Eye (tissue), 1 donor: ENCODE measurements at places on chromosomes 2 and 18.

- no peak for DNase-seq
These were observed 47.5 kb downstream of the ZC3H6 start for GRCh38 chr2:112322919-112323318.

DNA sequence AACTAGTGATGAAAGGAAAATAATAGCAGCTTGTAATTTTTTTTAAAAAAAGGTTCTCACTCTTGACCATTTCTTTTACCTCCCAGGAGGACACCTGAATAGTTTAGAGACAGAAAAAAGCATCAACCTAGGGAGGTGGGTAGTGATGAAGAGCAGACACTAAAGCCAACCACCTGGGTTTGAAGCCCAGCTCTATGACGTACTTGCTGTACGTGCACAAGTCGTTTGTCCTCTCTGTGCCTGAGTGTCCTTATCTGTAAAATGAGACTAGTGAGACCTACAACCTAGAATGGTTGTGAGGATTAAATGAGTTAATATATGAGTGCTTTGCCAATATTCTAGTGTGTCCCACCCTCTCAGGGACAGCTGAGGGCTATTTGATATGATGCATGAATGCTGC is 5.8 kb downstream of the SLC1A4 start:
- DNase-seq = no peak

DNA sequence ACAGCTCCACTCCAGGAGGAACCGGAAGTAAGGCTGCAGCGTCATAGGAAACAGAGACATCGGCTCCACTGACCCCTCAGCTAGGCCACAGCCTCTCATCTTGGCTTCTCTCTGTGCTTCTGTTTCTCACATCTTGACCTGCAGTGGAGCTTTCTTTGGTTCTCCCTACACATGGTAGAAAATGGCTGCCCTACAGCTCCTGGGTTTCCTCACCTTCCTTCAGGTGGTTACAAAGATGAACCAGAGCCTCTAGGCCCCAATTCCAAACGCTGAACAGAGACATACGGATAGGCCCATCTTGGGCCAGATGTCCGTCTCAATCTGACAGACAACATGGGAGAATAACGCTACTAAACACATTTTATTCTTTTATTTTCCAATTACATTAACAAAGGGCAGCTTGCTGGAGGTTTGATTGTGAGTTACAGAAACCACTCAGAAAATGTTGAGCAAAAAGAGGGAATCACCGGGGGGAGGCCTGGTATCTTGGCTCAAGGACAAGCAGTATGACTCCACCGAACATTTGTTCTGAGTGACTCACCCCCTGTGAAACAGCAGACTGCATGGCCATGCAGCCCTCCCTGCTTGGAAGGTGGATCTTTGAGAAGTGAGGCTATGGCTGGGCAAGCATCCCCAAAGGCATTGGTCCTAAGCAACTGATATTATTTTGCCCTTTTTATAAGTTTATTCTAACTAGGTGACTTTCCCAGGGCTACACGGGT is 303.5 kb downstream of the CDCA7 start:
- no peak for DNase-seq

GRCh38 chr2:207148020-207148419 is 17.7 kb downstream of the KLF7 start:
- peak; percentile 9 for DNase-seq

- DNase-seq = no peak
These were observed 232.7 kb downstream of the TRIB2 start for GRCh38 chr2:12949406-12949805.

- peak; percentile 37 for DNase-seq
These were observed 208.4 kb upstream of the COL3A1 start for GRCh38 chr2:188765522-188766470.

- no peak for DNase-seq
These were observed 134.8 kb downstream of the DTNA start for GRCh38 chr18:34844732-34845459.
